ENCODE measurements at places on chromosomes 1 and 21. TPM values are rescaled to one million over a fixed set of nuclear protein-coding genes. Genes with fewer than 3 reads are reported as not detected.

The OLFML3 gene
- total RNA-seq, result 81.0 TPM

The CLCN6 gene
- total RNA-seq, result 9.4 TPM

The TMEM269 gene
- total RNA-seq, result 0.10 TPM

The HLX gene
- 10.9 TPM for total RNA-seq

DNA sequence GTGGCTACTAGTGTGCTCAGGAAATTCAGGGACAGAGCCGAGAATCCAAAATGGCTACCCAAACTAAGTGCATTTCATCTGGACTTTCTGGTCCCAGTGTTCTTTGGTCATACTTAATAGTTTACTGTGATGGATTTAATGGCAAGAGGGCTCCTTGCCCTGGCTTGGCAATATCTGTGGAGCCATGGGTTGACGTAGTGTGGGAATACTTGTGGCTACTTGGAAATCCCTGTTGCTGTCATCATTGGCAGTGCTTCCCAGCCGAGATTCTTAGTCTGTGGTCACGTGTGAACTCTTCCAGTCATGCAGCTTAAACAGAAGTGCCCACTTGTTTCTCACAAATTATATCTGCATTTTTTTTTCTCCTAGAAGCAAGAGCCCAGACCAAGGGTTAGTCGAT, 198.9 kb downstream of the HS2ST1 start:
- no peak for DNase-seq

GRCh38 chr1:29677028-29678024, 441.0 kb downstream of the PTPRU start:
- no peak for DNase-seq

DNA sequence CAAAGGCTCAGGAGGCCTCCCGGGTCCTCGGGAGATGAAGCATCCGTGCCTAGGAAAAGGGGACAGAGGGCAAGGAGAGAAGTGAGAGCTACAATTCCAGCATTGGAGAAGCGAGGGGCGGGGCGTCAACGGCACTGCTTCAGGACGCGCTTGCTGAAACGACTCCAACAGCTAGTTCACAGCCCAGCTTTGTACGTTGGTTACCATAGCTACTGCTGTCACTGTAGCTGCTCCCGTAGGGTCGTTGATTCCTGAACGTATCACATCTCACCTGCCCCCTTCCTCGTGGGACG, 63.1 kb downstream of the TOR1AIP2 start:
- DNase-seq, result no peak

DNA sequence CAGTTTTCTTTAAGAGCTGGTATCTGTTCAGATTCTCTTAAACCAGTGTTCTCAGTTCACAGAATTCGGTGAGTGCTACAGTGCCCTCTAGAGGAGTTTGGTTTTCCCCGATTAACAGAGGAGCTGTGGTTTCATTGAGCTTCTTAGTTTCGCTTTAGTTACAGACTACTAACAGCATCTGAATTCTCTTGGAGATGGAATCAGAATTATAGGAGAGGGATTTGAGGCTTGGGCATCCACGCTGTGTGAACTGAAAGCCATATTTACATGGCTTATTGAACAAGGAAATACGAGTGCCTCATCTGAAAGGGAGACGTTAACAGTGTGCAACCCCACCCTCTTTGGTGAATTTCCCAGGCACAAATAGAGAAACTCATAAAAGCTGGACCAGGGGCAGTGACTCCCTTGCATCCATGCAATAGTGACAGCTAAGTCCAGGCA, 202.0 kb downstream of the USH2A start:
- DNase-seq, result peak; percentile 78

GRCh38 chr1:18581420-18581880, 49.2 kb upstream of the PAX7 start:
- DNase-seq, result no peak

DNA sequence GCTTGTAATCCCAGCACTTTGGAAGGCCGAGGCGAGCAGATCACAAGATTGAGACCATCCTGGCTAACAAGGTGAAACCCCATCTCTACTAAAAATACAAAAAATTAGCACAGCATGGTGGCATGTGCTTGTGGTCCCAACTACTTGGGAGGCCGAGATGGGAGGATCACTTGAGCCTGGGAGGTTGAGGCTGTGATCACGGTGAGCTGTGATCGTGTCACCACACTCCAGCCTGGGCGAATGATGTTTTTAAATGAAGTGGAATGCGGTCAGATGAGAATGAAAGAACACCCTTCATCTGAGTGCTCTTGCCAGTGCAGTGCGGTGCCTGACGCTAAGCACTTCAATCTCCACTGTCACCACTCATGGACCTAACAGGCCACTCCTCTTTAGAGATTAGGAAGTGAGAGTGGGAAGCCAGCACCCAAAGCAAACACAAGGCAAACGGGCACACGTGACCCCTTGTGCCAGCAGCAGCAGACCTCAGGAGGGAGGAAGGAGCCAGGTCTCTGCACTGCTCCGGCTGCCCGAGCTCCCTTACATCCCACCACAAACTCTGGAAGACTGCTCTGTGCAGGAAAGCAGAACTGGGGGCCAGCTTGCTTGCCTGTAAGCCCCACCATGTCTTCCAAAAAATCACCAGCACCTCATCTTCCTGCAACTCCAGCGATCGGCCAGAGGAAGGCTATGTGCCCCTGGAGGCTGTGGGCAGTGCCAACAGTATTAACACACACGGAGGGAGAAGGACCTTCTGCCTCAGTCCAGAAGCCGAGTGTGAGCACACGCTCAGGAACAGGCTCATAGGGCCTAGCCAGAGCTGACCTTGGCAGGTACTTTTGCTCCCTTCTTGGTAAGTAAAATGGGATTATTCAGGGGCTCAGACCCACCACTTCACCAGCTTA, 9.7 kb downstream of the CTNNBIP1 start:
- DNase-seq, result no peak

DNA sequence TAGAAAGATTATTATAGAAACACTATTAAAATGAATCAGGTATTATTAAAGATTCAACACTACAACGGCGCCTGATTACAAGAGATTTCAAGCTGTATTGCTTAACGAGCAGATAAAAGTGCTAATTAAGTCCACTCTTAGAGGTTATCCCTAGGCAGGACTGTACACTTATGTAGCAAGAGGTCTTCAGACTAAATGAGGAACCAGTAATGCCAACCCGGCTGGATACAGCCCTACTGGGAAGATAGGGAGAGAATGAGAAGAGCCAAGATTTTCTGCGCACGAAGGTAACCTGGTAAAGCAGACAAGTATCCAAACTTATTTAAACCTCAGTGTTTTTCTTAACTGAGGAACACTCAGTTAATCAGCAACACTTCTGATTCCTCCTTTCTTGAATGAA, 115.7 kb upstream of the HIVEP3 start:
- no peak for DNase-seq

DNA sequence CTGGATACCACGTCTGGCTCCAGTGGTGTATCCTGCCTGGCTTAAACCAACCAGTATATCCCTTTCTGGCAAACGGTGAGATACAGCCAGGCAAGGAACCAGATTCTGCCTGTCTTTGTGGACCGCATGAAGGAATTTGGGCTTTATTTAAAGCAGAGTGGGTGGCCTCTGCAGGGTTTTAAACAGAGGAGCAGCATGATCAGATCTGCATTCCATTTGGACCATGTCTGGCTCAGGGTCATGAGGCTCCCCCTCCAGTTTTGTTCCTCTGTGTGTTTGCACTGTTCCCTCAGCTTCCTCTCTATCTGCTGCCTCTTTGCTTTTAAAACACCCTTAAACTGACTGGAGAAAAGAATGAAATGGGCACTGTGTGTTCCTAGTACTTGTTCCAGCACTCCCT, 195.0 kb downstream of the GIPC2 start:
- DNase-seq, result no peak

DNA sequence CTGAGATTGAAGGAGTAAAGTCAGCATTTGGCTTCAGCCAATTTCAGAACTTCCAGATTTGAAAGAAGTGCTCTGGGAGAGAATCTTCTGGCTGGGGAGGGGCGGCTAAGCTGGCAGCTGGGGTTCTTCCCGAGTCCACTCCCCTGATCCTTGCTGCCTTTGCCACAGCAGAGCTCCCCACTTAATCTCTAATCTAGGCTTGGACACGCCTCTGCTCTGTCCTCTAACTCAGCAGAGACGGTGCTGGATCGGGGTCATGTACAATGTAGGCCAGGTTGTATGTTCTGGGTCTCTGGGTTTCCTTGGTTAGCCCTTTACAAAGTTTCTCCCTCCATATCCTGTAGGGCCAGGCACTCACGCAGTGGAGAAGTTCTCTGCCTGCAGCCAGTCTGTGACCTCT, 10.1 kb upstream of the GSTM3 start:
- no peak for DNase-seq

GRCh38 chr1:7922301-7922700, 18.3 kb downstream of the TNFRSF9 start:
- DNase-seq, result no peak

DNA sequence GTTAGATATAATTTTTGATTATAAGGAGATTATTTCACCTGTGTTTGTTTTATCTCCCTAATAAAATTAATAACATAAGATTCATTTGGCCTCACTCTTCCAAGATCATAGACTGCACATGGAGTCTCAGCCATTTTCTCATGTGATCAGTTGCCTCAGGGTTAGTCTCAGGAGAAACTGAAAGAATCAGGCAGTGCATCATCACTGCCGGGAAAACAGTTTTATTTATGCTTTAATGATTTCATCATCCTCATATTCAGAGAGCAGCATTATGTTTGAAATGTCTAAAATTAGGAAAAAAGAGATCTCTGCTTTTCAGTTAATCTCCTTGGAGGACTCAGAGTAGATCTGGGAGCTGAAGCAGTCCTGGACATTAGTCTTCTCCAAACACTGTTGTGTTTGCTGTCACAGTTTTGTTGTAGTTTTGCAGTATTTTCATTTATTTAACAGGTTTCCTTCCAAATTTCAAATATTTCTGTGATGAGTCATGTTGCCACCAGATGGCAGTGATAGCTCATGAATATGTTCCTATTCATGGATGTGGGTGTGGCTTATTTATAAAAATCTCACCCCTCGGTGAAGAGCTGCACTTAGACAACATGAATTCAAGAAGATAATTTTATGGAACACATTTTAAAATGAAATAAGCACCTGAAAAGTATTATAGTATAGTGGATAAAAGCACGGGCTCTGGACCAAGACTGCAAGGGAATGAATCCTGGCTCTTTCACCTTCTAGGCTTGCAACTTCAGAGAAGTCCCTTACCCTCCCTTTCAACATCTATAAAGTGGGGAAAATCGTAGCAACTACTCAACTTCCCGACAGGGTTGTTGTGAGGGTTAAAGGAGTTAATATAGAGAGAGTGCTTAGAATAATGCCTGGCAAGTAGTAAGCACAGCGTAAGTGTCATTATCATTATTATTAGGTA, 31.2 kb downstream of the CHD1L start:
- peak; percentile 59 for DNase-seq

GRCh38 chr1:201371276-201371675, 6.2 kb downstream of the TNNT2 start:
- DNase-seq, result no peak

DNA sequence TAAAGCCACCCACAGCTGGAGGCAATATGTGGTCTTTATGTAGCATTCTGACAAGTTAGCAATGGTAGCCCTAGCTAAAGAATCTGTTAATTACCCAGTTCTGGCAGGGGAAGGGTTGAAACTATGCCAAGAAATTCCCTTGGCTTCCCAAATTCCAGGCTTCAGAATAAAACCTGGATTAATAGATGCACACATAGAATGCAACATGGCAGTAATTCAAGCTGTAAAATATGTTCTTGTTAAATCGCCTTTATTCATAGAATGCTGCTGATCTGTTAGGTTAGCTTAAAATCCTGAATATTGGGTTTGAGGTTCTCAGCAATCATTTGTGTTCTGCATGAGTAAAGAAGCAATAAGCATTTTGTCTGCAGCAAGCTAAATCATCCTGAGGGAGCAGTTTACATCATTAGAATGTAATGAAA, 80.1 kb downstream of the ZNF326 start:
- no peak for DNase-seq

DNA sequence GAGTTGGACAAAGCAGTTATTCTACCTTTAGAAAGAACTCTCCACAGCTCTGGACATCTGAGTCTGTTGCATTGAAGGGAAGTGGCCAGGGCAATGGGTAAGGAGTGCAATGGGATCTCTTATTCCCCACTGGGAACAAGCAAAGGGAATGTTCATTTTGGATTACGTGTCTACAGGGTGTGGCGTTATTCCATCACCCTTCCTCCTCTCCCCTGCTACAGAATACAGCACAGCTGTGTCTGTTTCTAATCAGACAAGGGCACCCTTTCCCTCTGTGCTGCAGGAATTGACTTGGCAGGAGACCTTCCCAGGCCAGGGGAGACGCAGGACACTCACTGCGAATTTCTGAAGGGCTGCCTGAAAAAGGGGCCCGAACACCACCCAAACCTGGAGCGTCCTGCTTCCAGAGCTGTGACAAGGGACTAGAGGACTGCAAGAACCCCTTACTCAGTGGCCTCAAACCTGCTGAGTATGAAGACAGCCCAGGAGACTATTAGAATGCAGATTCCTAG, 163.6 kb upstream of the RAB4A start:
- DNase-seq, result no peak

GRCh38 chr1:68594851-68595250, 98.0 kb upstream of the DEPDC1 start:
- no peak for DNase-seq
